ENCODE measurements at places on chromosomes 1 and 21.

- no peak for DNase-seq
Measured at GRCh38 chr21:14382486-14382834, 486 bp downstream of the HSPA13 start.

DNA sequence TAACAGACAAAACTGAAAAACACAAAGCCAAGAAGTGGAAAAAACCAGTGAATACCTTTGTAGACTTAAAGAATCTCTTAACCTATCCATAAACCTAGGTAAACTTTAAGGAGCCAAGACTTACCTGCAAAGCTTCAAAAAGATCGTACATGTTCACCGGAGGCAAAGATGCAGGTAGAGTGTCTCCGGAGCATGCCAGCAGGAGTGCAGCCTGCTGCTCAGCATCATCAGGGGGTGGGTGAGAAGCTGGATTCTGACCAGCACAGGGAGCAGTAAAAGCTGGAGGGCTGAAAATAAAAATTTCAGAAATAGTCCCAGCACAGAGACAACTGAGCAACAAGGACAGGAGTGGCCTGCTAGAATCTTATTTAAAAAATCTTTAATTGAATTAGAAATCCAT is 18.1 kb downstream of the TADA1 start:
- DNase-seq: no peak

DNA sequence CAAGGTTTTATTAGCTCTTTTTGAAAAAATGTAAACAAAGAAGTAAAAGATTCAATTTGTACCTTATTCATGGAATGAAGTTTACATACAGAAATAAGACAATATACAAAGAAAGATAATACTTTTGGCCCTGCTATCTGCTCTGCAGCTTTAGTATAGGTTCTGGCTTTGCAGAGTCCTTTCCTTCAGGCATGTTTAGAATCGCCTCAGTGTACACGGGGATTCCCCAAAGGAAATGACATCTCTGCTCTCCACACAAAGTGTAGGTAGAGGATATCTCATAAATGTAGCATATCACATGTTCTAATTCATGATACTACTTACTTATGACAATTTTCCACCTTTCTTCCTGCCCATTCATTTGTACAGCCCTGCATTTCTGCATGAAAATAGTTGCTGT is 222.6 kb upstream of the DPYD start:
- no peak for DNase-seq

- no peak for DNase-seq
Measured at GRCh38 chr1:67078291-67078690, 24.3 kb upstream of the SLC35D1 start.

DNA sequence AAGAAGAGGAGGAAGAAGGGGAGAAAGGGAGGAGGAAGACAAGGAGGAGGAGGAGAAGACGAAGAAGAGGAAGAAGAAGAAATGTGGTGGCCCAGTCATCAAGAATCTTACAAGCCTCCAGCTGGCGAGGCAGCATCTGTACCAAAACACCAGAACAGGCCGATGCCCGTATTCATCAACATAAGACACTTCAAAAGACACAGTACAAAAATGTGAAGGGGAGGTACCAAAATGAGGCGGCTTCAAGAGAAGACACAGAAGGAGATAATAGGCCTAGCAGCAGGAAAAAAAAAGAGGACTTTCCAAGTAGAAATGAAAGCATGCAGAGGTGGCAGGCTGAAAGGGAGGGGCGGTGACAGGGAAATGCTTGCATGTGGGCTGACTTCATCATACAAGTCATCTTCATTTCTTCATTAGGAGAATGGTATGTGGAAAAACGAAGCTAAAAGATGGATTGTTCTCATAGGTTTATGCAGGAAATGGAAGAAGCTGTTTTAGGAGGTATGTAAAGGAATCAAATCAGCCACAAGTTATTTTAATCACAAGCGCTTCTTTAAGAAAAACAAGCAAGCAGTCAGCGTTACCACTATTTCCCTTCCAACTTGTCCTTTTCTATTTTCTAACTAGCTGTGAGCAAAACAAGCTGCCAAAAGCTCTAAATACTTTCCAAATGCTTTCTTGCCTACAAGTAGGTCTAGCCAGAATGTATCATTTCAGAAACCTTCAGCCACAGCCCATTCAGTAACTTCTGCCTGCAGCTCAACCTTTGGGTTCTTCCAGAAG is 192.3 kb downstream of the SLC45A1 start:
- no peak for DNase-seq
